ENCODE measurements at places on chromosomes 11 and 22. TPM values are rescaled to one million over a fixed set of nuclear protein-coding genes. Genes with fewer than 3 reads are reported as not detected.

GRCh38 chr22:38034884-38035529 lies 22.2 kb upstream of the PICK1 start:
- no peak for DNase-seq

DNA sequence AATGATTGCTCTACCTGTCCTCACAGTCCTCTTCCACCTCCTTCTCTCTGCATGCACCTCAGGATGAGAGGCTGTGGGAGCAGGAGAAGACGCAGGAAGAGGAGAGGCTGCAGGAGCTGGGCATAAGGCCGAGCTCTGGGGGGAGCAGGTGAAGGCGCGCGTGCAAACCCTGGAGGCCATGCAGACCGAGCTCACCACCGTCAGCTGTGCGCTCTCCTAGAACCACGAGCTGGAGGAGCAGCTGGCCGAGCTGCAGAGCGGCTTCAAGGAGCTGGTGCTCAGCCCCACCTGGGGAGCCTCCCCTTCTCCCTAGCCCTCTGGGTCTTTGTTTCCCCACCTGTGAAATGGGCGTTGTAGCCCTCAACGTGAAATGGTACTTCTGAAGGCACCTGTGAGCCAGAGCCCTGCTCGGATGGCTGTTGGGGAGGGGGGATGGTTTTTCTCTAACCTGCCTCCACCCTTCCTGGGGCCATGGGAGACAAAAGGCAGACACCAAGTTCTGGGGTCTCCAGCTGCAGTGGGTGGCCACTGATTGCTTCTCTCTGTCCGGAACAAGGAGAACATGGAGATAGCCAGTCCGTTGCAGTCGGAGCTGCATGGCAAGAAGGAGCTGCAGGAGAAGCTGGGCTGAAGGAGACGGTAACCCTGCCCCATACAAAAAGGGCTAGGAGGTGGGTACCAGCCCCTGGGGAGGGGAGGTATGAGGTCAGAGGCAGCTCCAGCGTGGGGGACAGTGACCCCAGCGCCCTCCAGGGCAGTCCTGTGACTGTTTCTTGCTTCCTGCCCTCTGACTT lies 65.2 kb upstream of the A4GALT start:
- DNase-seq: no peak

- DNase-seq: no peak
These were observed 5.2 kb upstream of the ZC3H12C start for GRCh38 chr11:110087812-110088534.

The SCO2 gene
- 4.1 TPM for total RNA-seq

DNA sequence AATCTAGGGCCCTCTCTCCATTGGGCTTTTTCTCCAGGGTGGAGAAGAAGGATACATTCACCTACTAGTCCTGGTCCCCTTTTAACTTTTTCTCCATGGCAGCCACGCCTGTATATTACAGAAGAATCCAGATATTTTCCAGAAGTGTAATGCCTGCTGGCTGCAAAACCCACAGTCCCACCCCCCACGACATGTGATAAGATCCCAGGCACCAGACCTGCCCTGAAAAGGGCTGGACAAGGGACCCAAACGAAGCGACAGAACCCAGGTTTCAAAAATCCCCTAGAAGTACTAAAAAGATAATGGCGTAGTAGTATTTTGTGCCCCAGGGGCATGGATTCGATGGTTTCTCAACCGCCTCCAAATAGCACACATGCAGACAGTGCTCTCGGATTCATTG lies 2.8 kb downstream of the WT1 start:
- no peak for DNase-seq

DNA sequence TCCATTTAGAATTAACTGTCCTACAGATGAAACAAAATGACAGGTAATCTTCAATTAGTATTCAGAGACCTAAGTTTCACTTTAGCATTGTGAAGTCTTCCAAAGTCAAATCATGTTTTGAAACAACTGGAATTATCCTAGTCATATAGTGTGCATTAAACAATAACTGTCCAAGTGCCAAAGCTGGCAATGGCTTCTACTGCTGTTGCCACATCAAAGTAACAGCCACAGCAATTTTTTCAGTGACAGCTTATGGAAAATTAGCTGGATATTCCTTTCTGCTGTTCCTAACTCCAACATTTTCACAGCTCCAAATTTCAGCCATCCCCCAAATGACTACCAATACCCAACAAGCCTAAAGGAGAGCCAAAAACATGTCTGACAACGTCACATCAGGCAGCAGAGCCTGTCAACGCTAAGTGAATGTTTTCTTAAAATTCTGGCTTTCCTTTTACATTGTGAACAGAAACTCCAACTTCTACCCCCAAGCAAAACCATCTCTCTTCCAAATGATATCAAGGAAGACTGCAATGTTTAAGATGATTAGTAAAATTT lies 45.3 kb upstream of the CCDC34 start:
- DNase-seq: no peak

DNA sequence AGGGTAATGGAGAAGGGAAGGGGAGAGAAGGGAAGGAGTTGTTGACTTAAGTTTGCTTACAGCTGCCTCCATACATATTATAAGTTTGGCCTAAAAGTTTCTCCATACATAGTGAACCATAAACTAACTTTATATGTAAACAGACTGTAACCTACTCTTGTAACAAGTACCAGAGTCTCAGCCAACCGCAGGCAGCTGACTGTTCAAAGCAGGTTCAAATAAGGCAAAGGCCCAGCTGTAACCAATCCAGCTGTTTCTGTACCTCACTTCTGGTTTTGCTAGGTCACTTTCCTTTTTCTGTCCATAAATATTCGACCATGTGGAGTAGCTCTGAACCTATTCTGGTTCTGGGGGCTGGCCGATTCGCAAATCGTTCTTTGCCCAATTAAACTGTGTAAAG lies 591.2 kb downstream of the INSC start:
- DNase-seq: no peak

The GRM5 gene
- 0.08 TPM for total RNA-seq

The USP35 gene
- 4.5 TPM for total RNA-seq

DNA sequence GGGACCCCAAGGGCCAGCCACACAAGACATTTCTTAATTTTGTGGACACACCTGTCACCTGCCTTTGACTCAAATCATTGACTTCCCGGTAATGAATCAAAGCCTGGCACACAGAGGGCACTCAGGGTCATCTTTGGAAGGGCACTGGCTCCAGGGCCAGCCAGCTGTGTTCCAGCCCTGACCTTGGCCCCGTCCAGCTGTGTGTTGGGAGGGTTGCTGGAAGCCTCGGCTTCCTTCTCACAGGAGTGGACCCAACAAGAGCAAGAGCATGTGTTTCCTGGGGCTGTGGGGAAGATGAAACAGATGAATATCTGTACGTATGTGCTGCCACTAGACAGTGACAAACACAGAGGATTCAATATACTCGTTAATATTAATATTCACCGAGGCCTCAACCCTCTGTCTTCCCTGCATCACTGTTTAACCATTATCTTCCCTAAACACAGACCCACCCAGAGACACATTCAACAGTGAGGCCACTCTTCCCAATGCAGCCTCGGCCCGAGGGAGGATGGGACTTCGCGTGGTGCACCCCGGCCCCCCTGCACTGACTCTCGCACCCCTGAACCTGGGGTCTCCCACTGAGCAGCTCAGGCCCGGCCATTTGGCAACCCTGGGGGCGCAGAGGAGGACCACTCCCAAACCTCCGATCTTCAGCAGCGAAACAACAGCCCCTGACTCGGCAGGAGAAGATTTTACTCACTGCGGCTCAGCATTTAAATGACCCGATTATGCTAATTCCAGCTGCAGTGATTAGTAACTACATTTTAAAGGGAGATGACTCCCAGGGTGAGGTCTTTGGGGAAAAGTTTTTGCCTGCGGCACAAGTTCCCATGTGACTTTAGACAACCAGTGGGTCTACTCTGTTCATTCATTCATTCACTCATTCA lies 45.7 kb downstream of the PHF21B start:
- no peak for DNase-seq

- no peak for DNase-seq
These were observed 549.1 kb downstream of the INSC start for GRCh38 chr11:15663777-15664218.

DNA sequence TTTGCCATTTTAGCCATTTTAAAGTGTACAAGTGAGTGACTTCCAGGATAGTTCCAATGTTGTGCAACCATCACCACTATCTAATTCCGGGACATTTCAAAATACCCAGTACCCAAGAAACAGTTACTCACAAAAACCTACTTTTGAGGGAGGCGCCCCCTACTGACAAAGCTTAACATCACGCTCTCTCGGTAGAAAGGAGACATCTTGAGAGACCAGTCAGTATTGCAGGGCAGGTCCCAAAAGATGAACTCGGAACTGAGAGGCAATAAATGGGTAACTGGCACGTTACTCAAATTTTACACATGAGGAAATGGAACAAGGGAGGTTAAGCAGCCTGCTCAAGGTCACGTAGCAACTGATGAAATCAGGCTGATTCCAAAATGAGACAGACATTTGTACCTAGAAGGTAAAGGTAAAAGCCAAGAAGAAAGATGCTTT lies 50.0 kb upstream of the POU2AF1 start:
- peak; percentile 51 for DNase-seq

GRCh38 chr11:31827455-31828206 lies 16.5 kb upstream of the PAX6 start:
- no peak for DNase-seq

GRCh38 chr11:111416231-111416960 lies 37.3 kb upstream of the POU2AF1 start:
- DNase-seq: no peak

DNA sequence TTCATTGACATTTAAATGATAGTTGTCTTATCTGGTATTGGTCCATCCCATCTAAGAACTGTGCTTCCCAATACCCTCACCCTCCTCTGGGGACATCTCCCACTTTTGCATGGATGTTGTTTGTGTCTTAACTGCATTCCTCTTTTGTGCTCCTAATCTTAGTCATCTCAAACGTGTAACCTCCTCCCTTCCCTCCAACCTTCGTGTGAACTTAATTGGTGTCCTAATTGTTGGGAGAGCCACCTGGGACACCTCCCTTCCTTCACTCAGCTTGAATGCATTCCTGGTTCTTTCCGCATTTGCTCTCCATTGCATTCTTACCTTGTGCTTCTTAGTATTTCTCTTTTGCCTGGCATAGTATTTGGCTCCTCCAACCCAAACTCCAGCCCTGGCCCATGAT lies 9.8 kb upstream of the ELMOD1 start:
- DNase-seq: no peak

GRCh38 chr11:67504005-67504949 lies 886 bp downstream of the PITPNM1 start:
- peak; percentile 71 for DNase-seq

The SCGB2A2 gene
- total RNA-seq: not detected

DNA sequence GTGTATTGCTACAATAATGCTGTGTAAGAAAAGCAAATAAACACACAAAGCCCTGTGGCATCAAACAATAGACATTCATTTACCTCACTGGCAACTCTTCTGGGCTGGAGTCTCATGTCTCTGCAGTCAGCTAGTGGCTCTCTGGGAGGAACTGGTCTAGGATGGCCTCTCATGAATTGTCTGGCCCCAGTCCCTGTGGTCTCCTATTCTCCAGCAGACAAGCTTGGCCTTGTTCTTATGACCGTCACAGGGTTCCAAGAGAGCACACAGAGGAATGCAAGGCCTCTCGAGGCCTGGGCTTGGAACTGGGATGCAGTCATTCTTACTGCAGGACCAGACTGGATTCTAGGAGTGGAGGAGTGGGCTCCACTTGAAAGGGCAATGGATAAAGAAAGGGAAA lies 141.2 kb upstream of the NTM start:
- no peak for DNase-seq

- no peak for DNase-seq
These were observed 57.4 kb upstream of the SHISAL1 start for GRCh38 chr22:44369916-44370801.

- peak; percentile 83 for DNase-seq
These were observed 9.6 kb downstream of the P2RY2 start for GRCh38 chr11:73227571-73228211.

DNA sequence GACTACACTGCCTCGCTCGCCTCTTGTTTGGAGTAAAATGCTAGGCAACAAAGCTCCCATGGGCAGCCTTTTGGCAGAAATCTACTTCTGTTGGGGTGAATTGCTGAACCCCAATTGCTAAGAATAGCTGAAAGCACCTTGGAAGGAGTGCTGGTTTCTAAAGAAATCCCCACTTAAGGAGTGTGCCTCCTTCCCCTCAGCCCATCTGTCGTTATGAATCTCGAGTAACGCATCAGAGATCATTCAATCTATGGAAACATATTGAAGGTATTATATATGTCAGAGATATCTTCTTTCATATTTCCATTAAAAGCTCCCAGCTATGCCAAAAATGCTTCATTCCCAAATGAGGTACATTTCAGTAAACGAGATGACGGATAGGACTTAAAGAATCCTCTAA lies 229.6 kb upstream of the BLID start:
- DNase-seq: no peak

The LRRC74B gene
- total RNA-seq: not detected

DNA sequence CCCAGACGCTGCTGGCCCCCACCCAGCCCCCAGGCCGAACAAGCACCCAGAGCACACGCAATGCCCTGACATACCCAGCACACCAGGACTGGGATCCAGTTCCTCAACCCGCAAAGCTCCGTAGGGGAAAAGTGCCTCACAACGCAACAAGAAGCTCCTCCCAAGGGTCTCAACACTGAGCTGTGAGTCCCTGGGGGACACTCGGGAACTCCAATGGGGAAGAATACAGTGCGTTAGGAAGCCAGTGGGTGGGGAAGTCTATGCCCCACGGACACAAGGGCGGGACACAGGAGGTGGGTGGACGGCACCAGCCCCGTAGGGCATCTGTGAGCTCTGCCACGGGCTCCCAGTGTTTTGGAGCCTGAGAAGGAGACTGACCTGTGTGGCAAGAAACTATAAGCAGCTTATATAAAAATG lies 1.6 kb downstream of the DEAF1 start:
- DNase-seq: no peak

The CNIH2 gene
- total RNA-seq: 1.7 TPM

DNA sequence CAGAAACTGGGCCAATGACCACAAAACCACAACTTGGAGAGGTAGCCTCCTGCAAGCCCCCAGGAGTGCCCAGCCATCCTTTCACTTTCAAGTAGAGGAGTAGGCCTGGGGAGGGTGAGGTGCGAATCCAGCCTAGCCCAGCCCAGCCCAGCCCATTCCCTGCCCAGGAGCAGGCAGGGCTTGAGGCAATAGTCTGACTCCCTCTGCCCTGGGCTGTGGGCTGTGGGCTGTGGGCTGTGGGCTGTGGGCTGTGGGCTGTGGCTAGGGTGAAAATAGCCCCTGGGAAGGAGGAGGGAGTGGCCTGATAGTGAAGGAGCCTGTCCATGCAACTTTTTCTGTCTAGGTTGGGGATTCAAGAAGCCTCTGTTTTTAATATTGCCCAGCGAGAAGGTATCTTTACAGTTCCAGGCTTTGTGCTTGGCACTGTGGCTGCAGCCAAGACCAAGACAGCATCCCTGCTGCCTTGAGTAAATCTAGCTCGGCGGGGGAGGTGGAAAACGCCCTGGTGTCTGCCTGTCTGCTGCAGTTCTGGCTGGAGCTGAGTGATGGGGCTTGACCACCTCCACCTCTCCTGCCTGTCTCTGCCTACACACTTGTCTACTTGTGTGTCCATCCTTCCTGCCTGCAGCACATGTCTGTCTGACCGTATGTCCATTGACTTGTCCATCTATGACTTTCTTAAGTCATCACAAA lies 40.7 kb downstream of the LMO1 start:
- no peak for DNase-seq

- DNase-seq: peak; percentile 58
These were observed 3.1 kb downstream of the AKIP1 start for GRCh38 chr11:8913961-8914660.

- no peak for DNase-seq
These were observed 217.6 kb upstream of the CARD18 start for GRCh38 chr11:105357146-105357545.

Data from hepatocyte (in vitro differentiated cells).